ENCODE measurements at places on chromosomes 4 and X. TPM values are rescaled to one million over a fixed set of nuclear protein-coding genes. Genes with fewer than 3 reads are reported as not detected.

- no peak for DNase-seq
These were observed 41.4 kb upstream of the CXCL13 start for GRCh38 chr4:77564231-77564630.

Gene ADD1
- 408 TPM for polyA plus RNA-seq

Gene CD99
- polyA plus RNA-seq, result 51.5 TPM

Gene TMEM154
- 2.9 TPM for polyA plus RNA-seq

- no peak for DNase-seq
These were observed 391.5 kb upstream of the IGFBP7 start for GRCh38 chr4:57501720-57502119.

GRCh38 chr4:109665783-109666485 is 37.3 kb downstream of the CASP6 start:
- DNase-seq, result peak; percentile 95

Gene PRR27
- polyA plus RNA-seq, result not detected

Gene GABRG1
- polyA plus RNA-seq, result 1.8 TPM

Gene SLC10A7
- 1.8 TPM for polyA plus RNA-seq

DNA sequence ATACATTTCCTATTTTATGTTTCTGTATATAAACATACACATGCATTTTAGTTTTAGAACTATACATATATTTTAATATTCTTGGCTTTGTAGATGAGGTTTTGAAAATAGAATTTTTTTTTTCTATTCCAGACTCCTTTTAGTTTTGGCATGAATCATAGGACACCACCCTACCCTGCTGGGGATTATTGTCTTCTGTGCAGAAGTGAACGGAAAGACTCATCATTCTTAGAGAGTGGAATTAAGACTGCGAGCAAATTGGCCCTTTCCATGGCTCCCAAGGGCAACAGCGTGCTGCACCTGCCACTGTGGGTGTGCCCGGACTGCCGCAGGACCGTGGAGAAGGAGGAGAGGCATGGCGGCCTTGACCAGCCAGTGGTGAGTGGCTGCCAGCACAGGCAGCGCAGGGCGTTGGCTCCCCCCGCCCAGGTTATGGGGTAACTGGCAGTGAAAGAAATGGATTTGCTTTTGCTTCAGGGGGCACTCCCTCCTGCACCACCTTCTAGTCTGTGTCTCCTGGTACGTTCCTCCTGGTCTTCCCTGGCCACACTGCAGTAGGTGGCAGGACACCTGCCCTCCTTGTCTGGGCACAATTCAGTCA is 59.6 kb downstream of the FAM193A start:
- DNase-seq, result no peak

- DNase-seq, result no peak
These were observed 161.0 kb downstream of the CPXCR1 start for GRCh38 chrX:88908056-88908455.

Data from brain (organoid and tissue), 16 donors.